ENCODE measurements at places on chromosomes 6 and 20.

DNA sequence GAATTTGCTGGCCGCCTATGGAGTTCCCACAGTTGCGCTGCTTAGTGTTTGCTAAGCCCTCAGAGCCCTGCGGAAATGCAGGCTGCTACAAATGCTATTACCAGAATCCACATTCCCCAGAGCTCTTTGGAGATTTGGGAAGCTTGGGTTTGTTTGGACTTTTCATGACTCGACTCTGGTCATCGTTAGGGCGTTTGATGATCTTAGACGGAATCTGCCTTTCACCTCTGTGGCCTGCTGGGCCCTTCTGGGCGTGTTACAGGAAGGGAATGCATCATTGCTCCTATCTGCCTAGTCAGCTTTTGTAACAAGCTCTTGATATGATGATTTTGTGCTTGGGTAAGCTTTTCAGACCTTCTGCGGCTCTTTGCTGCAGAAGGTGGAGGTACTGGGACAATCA is 50.8 kb downstream of the EYA2 start:
- no peak for DNase-seq

- no peak for DNase-seq
Observed at GRCh38 chr20:25076731-25077609, 5.0 kb downstream of the VSX1 start.

- no peak for DNase-seq
Observed at GRCh38 chr20:1108437-1108920, 9.9 kb upstream of the PSMF1 start.

GRCh38 chr6:170282512-170283158 is 8.2 kb downstream of the DLL1 start:
- DNase-seq = no peak

GRCh38 chr6:38015341-38015740 is 195.8 kb downstream of the ZFAND3 start:
- DNase-seq = no peak

- DNase-seq = no peak
Observed at GRCh38 chr20:2883726-2884637, 10.7 kb downstream of the PTPRA start.

DNA sequence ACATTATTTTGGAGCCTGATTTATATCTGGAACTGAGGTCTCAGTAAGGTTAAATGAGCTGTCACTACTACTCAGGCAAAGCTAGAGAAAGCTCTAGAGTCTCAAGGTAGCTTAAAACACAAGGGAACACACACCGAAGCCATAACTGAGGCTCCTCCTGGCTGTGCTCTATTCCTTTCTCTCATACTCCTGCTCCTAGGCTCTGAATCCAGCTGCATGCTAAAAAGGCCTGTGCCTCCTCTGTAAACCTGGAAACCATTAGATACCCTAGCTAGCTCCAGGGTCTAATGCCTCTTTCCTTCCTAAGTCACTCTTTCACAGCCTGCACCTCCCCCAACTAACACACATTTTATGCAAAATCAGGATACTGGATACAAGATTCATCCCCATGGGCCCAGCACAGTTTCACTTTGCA is 17.1 kb downstream of the RIPOR2 start:
- DNase-seq = no peak

DNA sequence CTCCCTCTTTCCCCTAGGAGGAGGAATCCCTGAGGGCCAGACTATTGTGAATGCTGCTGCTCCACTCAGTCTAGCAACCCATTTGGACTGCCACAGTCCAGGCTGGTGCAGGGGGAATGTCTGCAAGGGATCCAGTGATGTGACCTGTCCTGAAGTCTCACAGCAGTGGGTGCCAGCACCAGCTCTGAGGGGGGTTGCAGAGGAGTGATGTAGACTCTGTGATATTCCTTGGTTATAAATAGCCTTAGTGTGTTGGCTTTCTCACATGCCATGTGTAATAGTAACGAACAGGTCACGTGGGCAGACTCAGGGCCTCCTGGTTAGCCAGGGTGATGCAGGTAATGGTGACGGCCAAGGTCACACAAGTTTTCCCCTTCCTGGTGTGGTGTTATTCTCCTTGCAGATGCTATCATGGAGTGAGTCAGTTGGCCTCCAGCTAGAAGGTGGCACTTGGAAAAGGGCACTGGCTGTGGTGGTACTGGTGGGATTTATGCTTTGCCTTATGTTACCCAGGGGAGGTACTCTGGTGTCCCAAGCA is 404.4 kb downstream of the UTRN start:
- no peak for DNase-seq

DNA sequence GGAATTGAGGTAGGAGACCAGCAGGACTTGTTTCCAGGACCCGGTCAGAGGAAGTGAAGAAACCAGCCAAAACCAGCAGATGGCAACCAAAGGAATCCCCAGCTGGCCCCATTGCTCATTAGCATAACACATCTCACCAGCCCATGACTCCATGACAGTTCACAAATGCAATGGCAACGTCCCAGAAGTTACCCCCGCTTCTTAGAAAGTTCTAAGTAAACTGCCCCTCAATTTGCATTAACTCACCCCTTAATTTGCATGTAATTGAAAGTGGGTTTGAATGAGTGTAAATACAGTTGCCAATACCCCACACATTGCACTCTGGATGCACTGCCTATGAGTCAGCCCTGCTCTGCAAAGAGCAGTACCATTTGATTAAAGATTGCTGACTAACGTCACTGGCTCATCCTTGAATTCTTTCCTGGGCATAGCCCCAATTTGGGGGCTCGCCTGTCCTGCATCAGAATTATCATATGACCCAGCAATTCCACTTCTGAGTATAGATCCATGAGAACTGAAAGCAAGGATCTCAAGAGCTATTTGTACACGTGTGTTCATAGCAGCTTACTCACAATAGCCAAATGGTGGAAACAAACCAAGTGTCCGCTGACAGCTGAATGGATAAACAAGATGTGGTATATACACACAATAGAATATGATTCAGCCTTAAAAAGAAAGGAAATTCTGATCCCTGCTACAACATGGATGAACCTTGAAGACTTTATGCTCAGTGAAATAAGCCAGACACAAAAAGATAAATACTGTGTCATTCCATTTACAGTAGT is 36.4 kb downstream of the MYLK4 start:
- no peak for DNase-seq

- DNase-seq = no peak
Observed at GRCh38 chr6:14704383-14705271, 541.2 kb upstream of the JARID2 start.

DNA sequence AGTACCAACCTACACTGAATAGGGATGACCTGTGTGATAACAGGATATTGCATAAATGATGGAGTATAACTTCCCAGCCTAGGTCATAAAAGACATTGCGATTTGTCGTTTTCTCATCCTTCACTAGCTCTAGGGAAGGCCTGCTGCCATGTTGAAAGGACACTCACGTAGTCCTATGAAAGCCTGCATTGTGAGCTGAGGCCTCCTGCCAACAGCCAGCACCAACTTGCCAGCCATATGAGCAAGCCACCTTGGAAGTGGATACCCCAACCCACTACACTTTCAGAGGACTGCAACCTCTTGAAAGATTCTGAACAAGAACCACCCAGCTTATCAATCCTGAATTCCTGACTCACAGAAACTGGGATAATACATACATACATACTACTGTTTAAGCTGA is 3.5 kb upstream of the PANK2 start:
- DNase-seq = no peak

GRCh38 chr6:24720131-24720603 is 1.2 kb upstream of the C6orf62 start:
- DNase-seq = peak; percentile 71

- no peak for DNase-seq
Observed at GRCh38 chr6:98986071-98986615, 38.4 kb upstream of the FBXL4 start.

- peak; percentile 34 for DNase-seq
Observed at GRCh38 chr20:10217721-10218410, 764 bp upstream of the SNAP25 start.

GRCh38 chr20:56247954-56248782 is at the start of gene MC3R:
Gene MC3R, plus strand, starts transcription at chr20:56248732. Its CDS starts 112 bp downstream, at chr20:56248844.
- DNase-seq = peak; percentile 8

DNA sequence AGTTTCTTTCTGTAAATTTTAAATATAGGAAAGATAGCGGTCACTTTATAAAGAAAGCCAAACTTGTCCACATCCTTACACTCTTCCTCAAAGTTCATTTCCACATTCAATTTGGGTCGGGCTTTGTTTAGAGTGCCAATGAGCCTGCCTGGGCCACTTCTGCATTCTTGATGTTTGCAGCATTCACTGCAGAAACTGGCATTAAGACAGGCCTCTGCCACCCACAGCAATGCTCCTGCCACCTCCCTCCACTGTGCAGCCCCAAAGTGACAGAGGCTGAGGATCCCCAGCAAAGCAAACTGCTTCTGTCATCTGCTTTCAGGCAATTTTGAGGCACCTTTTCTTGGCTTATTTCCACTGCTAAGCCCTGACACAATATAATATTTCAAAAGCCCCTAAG is 61.2 kb downstream of the TNFAIP3 start:
- DNase-seq = no peak

DNA sequence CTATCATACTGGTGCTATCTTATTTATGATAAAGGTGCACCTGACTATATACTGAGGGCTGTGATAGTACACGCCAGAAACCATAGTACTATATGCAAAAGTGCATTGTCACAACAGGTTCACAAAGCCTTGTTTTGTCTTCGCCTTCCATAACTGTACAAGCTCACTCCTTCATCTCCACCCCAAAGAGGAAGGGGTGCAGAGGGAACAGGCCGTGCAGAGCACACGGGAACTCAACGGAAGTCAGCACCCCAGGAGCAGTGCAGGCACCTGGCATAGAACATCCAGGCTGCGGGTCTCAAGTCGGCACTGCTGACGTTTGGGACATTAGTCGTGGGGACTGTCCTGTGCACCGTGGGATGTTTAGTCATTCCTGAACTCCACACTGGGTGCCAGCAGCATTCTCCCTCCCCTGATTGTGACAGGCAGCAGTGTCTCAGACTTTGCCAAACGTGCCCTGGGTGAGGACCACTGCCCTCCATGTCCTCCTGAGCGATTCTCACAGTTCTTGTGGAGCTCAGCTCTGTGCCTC is 99.7 kb downstream of the PXDC1 start:
- no peak for DNase-seq

- no peak for DNase-seq
Observed at GRCh38 chr20:22496817-22497216, 87.6 kb downstream of the FOXA2 start.

DNA sequence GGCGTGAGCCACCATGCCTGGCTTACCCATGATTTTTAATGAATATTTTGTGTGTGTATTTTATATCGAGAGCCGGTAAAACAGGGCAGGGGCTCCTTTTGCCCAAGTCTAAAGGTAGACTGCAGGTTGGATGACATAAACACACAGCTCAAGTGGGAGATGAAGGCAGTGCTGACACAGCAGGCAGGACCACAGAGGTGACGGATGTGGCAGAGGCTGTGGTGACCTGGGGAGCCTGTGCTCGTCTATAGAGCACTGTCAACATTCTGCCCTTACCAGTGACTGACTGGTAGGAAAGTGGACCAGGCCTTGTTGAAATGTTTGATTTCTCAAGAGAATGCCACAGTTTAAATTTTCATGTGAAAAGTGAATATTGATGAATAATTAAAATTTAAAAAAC is 137.5 kb downstream of the ZFP64 start:
- DNase-seq = no peak

GRCh38 chr20:63238514-63239125 is 2.9 kb downstream of the BIRC7 start:
- peak; percentile 24 for DNase-seq

DNA sequence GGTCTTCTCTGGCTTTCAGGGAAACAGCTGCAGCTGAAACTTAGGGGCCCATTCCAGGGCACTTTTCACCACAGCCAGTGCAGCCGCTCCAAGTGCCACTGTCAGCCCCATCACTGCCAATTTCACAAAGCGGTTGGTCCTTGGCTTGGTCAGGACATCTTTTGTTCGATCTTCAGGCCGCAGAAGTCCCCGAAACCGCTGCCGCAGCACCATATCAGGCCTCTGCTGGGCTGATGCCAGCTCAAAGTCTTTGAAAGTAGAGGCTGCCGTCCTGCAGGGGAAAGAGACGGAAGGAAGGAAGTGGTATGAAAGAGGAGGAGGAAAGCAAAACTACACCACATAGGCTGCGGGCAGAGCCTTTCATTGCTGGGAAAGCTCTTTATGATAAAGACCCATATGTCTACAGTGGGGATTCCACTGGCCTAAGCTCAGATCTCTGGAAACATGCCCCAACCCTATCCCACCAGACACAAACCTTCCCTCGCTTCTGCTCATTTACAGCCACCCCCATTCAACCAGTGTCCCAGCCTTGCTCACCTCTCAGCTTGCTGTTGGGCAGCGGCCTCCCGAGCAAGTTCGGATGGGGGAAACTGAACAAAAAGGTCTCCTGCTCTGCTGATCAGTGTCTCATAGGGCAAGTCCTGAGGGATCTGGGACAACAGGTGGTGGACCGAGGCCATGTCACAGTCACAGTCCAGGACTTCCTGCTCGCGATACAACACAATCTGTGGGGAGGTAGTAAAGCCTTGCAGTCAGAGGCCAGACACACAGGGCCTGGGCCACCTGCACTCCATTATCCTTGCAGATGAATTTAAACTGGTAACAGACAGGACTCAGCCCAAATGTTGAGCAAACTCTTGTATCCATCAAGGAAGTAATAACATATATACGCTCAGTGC is 23.5 kb downstream of the TBC1D20 start:
- no peak for DNase-seq

DNA sequence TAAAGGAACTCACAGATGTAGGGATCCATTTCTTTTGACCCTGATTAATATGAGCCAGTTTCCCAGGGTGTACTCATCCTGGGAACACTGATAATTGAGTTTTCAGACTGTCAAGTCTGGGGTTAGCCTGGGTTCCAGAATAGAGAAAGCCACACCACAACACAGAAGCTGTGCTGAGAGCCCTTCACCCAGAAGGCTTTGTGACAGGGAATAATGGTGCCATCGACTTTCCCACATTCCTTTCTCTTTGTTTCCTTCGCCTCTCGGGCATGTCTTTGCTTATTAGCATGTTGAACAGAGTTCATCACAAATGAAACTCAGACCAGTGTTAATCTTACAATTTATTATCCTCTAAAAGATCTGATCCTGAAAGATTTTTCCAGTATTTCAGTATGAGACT is 95.0 kb downstream of the TCP11 start:
- DNase-seq = no peak

GRCh38 chr6:163725008-163725941 is 310.8 kb downstream of the QKI start:
- DNase-seq = no peak

- no peak for DNase-seq
Observed at GRCh38 chr6:44253307-44254101, 3.8 kb downstream of the SLC35B2 start.

GRCh38 chr6:27507041-27507956 is 34.4 kb upstream of the ZNF184 start:
- DNase-seq = no peak

GRCh38 chr20:51404297-51405060 is 138.0 kb downstream of the NFATC2 start:
- DNase-seq = no peak

DNA sequence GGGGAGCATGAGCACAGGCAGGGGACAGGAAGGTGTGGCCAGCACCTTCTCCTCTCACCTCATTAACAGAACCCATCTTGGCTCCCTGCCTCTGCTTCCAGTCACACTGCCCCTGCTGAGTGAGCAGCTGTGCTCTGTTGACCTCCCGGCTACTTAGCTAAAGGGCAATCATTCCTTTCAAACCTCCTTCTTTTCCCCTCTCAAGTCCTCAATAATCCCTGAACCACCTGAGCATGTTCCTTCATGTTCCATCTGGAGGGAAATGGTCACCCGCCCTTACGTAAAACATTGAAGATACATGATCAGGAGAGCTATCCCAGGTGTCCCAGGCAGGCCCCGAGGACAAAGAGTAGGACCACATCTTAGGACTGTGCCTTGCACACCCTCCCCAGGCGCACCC is 21.7 kb upstream of the MRPS10 start:
- DNase-seq = no peak
